Fibroblast of skin of scalp (primary cell): ENCODE measurements at places on chromosomes 12 and 14.
A peak's percentile ranks its signal among the peaks of the same experiment; 100 is the strongest.

- DNase-seq, result no peak
Measured at GRCh38 chr12:121448771-121449315, 48.9 kb downstream of the RNF34 start.

DNA sequence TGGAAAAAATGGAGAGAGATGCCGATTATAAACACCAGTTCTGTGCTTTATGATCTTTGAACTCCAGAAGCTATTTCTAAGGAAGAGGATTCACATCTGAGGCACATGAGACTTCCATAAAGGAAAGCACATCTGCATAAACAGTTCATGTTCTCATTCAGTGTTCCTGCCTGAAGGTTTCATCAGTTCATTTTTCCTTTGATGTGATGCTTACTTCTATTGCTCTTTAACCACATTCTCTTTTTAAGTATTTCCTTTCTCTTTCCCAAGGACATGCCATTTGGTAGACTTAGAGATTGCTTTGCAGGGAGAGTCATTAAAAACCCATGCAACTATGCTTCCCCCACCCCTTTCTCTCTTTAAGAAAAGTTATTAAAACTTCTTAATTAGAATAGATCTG lies 387.0 kb upstream of the FLRT2 start:
- no peak for DNase-seq

- DNase-seq, result peak; percentile 71
Measured at GRCh38 chr14:92945959-92946846, 23.3 kb downstream of the CHGA start.

DNA sequence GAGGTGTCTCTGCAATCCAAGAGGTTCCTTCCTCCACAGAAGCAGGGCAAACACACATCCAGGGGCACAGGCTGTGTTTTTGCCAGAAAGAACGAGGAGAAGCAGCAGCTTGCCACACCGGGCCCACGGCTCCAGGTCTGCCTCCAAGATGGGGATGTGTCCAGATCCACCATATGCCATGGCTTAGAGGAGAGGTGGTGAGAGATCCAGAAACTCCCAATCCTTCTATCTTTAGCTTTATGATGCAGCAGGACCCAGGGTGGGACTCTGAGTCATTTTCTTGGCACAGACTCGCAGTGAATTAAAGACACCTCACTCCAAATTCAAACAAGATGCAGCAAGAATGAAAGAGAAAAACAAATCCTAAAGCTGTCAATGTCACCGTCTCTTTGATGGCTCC lies 481.4 kb upstream of the TMEM132C start:
- peak; percentile 85 for DNase-seq

GRCh38 chr14:96660667-96661066 lies 136.5 kb upstream of the VRK1 start:
- DNase-seq, result no peak

DNA sequence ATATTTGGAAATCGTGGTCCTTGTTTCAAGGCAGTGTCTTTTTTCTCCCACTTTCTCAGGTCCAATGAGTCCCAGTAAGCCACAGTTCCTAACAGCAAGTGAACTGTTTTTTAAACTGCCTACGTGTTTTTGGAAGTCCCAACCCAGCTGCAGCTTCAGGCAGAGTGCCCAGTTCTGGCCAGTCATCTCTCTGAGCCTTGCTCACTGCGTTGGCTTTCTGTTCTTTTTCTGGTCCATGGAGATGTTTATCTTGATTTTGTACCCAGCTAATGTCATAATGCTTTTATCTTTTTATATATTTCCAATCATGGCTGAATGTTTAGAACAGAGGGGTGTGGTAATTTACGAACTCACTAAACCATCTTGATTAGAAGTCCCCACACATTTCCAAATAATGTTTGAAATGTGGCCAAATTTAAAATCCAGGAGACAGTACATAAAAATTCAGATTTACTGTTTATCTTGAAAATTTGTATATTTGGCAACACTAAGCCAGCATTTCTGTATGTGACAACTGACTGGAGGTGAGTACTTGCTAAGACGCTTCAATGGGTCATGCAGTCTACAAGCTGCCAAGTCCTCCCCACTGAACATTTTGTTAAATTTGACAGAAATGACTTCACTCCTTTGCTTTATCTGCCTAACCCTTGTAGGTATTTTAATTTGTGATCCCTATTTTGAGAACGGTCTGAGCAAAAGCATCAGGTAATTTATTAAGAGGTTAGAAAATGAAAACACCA lies 46.1 kb upstream of the OTOGL start:
- peak; percentile 77 for DNase-seq

- DNase-seq, result no peak
Measured at GRCh38 chr12:16163901-16164300, 113.6 kb downstream of the SLC15A5 start.

DNA sequence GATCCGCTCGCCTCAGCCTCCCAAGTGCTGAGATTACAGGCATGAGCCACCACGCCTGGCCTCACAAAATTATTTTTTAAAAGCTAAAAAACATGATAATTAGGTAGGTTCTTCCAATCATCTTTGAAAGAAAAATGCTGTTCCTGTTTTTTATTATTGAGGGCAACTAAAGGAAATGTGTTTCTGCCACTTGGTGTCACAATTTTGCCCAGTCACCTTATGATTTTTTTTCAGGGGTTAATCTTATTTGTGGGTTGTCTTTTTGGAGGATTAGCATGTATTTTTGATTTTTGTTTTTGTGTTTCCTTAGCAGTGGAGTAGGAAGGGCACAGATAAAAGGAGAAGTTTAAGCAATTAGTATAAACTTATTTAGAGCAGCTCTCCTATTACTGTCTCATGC lies 79.8 kb downstream of the PRORP start:
- no peak for DNase-seq

DNA sequence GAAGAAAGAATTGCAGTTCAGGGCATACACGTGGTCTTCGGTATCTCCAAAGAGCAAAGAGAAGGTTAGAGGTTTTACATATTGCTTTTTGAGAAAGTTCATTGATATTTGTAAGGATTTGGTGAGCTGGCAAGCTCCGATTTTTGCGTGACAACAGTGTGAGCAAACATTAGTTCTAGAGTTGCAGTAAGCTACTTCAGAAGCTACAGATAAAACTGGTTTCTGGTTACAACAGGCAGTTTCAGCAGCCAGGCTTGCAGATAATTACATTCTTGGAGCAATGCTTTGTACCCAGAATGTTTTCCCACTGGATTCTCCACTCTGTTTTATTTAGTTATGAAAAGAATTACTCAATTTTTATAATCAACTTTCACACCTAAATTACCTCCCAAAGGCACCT lies 28.2 kb downstream of the KLRK1 start:
- peak; percentile 25 for DNase-seq

GRCh38 chr12:127257366-127257935 lies 1009.5 kb upstream of the TMEM132C start:
- peak; percentile 39 for DNase-seq
